ENCODE measurements at places on chromosomes 3 and 15. TPM values are rescaled to one million over a fixed set of nuclear protein-coding genes. Genes with fewer than 3 reads are reported as not detected.

- DNase-seq: no peak
These were observed 139.8 kb downstream of the XXYLT1 start for GRCh38 chr3:195131176-195131575.

DNA sequence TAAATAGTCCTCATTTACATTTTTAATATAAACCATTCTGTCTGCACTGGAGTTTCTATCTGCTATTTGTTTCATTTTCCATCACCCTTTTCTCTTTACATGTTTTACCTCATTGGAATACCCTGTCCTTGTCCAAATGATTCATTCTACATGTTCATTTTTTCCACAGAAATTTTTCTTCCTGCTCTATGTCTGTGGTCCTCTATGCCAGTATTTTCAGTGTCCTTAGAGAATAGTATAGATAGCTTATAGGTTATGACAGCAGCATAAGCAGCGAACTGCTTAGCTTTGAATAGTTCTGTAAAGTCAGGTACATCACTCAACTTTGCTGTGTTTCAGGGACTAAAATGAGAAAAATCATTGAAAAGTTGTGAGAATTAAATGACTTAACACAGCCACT, 742.3 kb upstream of the CBLB start:
- DNase-seq: no peak

DNA sequence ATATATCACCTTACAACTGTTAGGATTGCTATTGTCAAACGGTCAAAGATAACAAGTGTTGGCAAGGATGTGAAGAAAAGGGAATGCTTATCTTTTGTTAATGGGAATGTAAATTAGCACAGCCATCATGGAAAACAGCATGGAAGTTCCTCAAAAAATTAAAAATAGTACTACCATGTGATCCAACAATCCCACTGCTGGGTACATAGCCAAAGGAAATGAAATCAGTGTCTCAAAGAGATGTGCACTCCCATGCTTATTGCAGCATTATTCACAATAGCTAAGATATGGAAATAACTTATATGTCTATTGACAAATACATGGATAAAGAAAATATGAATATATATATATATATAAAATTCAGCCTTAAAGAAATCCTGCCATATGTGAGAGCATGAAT, 274.6 kb downstream of the EDEM1 start:
- no peak for DNase-seq

- no peak for DNase-seq
These were observed 2.9 kb downstream of the VILL start for GRCh38 chr3:37993460-37993819.

- no peak for DNase-seq
These were observed 1.1 kb upstream of the CSK start for GRCh38 chr15:74780523-74781430.

GRCh38 chr3:63193647-63194046, 84.5 kb upstream of the SYNPR start:
- DNase-seq: no peak

GRCh38 chr15:75073197-75073596, 49.8 kb downstream of the PPCDC start:
- DNase-seq: no peak

- no peak for DNase-seq
These were observed 109.2 kb downstream of the EPHB1 start for GRCh38 chr3:134904241-134904771.

- DNase-seq: no peak
These were observed 388.4 kb upstream of the NDN start for GRCh38 chr15:24075420-24076089.

GRCh38 chr3:30602946-30603345, 3.5 kb upstream of the TGFBR2 start:
- DNase-seq: no peak

DNA sequence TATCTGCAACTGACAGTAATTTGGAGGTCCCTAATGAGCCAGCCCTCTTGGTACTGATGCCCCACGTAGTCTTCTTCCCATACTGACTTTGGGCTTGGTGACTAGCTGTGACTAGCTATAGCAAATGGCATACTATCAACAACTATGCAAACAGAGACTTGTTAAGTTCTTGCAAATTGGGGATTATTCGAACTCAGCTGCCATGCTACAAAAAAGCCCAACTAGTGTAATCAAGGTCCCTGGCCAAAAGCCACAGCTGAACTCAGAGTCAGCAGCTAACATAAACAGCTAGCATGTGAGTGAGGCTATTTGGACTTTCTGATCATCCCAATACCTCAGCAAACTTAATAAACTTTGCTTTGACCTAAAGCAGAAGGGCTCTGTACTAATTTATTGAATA, 121.2 kb upstream of the PLXND1 start:
- DNase-seq: no peak

DNA sequence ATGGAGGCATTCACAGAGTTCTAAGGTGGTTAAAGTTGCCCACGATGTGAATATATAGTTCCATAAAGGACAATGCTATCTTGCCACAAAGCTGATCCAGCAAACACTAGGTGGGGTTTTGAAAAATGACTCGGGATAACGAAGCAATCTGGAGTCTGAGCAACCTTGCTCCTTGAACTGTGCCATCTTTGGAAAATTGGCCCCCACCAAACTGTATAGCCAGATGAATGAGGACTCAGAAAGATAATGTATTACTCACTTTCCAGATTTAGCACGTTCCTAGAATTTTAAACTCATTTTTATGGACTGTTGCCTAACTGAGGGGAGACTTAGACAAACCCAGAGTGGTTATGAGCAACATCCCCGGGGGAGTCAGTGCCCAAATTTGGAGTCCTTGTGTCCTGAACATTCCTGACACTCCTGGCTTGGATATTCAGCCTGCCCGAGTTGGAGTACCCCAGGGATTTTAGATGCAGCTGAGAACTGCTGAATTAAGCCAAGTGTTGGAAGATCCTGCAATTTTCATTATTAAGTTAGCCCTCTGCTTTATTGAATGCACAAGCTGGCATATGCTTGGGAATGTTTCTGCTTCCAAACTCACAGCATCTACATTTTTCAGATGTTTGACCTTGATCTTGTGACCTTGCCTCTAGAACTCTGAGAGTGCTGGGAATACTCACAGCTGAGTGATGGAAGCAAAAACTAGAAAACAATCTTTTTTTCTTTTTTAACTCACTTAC, 8.8 kb upstream of the MAGI1 start:
- DNase-seq: no peak

GRCh38 chr15:66764072-66764786, 62.2 kb downstream of the SMAD6 start:
- DNase-seq: no peak

- DNase-seq: no peak
These were observed 126.8 kb upstream of the PFN2 start for GRCh38 chr3:150097588-150097890.

- DNase-seq: no peak
These were observed 58.6 kb upstream of the SLC6A1 start for GRCh38 chr3:10933805-10934481.

- DNase-seq: no peak
These were observed 136.0 kb downstream of the HCN4 start for GRCh38 chr15:73232776-73233175.

DNA sequence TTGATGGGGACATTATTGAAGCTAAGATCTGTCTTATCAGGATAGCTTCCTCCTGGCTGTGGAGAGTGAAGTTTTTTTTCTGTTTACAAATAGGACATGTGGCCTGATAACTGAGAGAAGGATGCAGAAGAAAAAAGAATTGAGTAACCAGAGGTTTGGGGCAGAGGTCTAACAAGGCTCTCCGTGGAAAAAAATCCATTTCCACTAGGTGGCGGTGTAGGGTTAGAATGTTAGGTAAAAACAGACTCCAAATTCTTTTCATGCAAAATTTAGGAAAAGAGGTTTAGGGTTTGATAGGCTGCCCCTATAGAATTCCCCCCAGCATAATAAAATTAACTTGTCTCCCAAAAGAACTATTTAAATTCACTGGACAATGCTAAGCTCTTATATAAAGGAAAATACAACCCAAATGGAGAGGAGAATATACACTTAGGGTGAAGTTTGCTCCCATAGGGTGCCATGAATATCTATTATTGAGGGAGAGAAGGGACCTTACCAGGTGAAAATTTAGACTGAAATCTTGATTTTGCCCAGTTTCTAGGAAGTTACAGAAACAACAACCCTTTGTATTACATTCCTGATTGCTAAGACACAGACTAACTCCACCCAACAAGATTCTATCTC, 1560.4 kb downstream of the OTOL1 start:
- DNase-seq: no peak

GRCh38 chr3:30161375-30161774, 445.0 kb upstream of the TGFBR2 start:
- no peak for DNase-seq

DNA sequence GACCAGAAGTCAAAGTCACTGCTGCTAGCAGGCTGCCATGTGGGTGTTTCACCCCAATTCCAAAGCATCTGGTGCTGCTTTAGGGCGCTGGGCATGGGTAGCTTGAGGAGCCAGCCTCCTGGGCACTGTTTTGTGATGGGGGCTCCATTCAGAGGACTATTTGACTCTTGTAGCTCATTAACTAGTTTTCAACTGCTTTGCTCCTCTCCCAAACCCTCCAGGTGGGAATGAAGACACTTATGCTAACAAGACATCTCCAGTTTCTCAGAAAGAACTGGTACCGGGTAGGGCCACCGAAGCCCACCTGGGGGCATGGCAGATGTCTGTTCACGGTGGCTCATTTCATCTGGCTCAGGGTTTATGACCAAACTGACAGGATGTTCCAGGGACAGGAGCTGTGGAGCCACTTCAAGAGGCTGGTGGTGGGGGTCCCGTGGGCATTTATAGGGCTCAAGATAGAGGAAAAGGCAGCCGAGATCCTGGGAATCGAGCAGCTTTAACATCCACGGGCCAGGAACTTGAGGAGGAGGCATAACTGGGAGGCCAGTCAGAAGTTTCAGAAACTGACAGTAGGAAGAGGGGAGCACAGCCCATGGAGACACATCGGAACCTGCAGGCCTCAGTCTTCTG, 17.7 kb downstream of the AMOTL2 start:
- no peak for DNase-seq

- DNase-seq: no peak
These were observed 287.1 kb downstream of the NAALADL2 start for GRCh38 chr3:175146258-175146657.

DNA sequence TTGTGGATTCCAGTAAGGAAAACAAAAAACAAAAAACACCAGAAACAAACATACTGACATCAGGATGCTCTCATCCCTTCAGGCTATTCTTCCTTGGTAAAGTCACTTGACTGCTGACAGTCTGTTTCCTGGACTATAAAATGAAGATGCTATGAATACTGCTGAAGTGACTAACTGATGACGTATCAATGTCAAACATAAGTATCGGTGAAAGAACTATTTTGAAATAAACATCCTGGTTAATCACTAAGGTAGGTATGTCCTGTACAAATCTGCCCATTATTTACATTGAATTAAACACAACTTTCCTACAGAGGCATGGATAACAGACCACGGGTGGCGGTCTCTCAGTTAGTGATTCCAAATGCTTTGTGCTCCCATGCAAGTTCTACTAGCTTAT, 45.9 kb downstream of the CHAC1 start:
- DNase-seq: no peak

- no peak for DNase-seq
These were observed 23.8 kb downstream of the SLC7A14 start for GRCh38 chr3:170562080-170562479.

- no peak for DNase-seq
These were observed 5.1 kb downstream of the ZDHHC23 start for GRCh38 chr3:113952921-113953320.

GRCh38 chr3:32018757-32019564, 37.4 kb downstream of the ZNF860 start:
- DNase-seq: no peak

DNA sequence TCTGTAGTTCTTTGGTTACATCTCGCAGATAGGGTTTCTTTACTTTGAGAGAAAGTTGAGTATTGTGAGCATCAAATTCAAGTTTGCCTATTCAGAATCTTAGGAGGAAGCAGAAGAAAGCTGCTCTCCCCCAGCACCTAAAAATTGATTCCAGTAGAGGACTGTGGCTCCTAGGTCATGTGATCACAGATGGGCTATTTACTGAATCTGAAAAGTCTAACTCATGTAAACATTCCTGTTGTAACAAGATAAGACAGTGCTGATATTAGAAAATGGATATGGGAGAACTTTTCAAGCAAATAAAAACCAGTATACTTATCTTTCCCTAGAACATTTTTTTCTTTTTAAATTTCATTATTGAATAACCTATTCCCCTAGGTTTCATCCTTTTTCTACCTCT, 308.4 kb upstream of the SLITRK3 start:
- no peak for DNase-seq

- no peak for DNase-seq
These were observed 29.5 kb downstream of the LINS1 start for GRCh38 chr15:100572362-100572983.

GRCh38 chr3:172591876-172592771, 68.9 kb upstream of the TNFSF10 start:
- no peak for DNase-seq

DNA sequence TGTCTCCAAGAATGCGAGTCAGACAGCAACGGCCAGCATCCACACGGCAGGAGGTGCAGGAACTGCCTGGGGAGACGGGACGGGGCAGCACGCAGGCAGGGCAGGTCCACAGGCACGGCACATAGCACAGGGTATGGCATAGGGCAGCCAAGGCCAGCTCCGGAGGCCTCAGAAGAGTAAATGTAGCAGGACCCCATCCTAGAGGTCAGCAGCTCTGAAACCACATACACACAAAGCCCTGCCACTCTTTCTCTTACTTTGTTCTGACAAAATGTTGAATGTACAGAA, 26.9 kb downstream of the ZXDC start:
- no peak for DNase-seq

DNA sequence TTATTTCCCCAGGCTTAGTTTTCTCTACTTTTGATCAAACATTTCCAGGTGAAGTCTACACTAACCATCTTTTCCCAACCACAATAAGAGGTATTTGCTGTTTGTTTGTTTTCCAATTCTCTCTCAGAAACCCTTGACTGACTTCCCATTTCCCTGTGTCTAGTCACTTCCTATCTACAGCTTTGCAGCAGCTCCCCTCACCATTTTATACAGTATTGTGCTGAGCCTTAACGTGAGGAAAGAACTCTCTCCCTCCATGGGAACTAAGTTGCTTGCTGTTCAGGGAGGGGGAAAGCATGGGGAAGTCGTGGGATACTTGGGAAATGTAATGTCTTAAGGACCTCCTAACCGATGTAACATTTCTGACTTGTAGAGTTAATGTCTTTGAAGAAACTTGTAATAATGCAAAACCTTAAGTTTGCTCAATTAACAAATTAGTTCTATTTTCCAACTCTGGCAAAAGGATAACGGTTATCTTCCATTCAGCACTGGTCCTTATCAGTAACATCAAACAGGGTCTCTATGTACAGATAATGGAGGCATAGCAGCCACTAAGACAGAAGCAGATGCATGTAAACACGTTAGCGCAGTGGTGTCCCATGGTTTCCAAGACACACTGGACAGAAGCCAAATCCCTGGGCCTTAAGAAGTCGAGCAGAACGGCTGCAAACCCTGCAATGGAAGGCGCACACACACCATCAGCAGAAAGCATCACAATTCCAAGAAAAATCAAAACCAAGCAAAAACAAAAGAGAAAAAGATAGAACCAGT, 39.7 kb downstream of the NPTN start:
- DNase-seq: no peak

The RAB6B gene
- 21.2 TPM for total RNA-seq

The SLC22A14 gene
- 0.29 TPM for total RNA-seq

The GOLGA6L7 gene
- total RNA-seq: not detected

The TMEM212 gene
- total RNA-seq: not detected

The DNAJA4 gene
- total RNA-seq: 15.0 TPM

The PIK3CB gene
- 16.7 TPM for total RNA-seq

The LYZL4 gene
- total RNA-seq: not detected

The PLA2G4E gene
- not detected for total RNA-seq

The IL20RB gene
- total RNA-seq: 0.56 TPM

The GCSAM gene
- not detected for total RNA-seq

The SLC6A11 gene
- total RNA-seq: 7.3 TPM

The GOLGA8O gene
- 0.79 TPM for total RNA-seq

The TICRR gene
- total RNA-seq: 8.8 TPM

The RBP2 gene
- 25.3 TPM for total RNA-seq

The CCR8 gene
- 1.2 TPM for total RNA-seq

All from type B pancreatic cell (in vitro differentiated cells).